ENCODE measurements at places on chromosomes 12 and 14. TPM values are rescaled to one million over a fixed set of nuclear protein-coding genes. Genes with fewer than 3 reads are reported as not detected.

The MON2 gene
- total RNA-seq = 41.6 TPM

DNA sequence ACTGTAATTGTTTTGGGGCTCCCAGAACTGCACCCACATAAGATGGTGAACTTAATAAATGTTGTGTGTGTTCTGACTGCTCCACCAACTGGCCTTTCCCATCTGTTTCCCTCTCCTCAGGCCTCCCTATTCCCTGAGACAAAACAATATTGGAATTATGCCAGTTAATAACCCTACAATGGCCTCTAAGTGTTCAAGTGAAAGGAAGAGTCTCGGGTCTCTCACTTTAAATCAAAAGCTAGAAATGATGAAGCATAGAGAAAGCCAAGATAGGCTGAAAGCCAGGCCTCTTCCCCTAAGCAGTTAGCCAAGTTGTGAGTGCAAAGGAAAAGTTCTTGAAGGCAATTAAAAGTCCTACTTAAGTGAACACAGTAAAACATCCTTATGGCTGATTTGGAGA is 13.4 kb downstream of the ACOT6 start:
- DNase-seq = no peak

DNA sequence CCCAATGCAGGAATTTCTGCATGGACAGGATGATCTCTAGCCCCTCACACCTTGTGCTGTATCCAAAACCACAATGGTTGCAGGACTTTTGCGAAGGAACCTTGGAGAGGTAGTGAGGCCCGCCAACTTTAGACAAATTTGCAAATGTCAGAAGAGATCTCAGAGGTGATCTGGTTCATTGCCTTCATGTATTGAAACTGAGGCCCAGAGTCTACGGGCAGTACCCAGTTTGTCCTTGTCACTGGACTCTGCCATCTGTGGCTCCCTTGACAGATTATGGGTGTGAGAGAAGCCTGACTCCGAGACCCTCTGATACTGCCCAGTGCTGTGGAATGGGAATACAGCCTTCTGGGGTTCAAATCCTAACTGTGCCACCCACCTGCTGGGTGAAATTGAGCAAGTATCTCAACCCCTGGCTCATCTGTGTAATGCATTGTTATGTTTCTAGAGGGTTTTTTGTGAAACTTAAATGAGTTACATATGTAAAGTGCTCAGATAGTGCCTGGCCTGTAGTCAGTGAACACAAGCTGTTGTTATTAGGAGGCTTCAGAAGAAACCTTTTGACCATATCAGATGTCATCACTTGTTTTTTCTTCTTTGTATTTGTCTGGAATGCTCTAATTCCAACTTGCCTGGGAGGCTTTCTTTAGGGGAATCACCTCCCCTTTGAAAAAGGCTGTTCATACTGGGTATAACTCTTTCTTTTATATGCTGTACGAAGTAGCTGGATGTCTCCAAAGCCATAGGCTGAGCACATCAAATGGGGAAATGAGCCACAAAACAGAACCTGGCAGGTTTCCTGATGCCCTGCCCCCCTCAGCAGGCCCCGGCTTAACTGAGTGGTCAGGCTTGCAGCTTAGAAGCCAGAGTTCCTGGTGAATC is 71.4 kb upstream of the SRSF5 start:
- DNase-seq = no peak

- no peak for DNase-seq
Measured at GRCh38 chr12:128795530-128796361, 28.0 kb downstream of the SLC15A4 start.

DNA sequence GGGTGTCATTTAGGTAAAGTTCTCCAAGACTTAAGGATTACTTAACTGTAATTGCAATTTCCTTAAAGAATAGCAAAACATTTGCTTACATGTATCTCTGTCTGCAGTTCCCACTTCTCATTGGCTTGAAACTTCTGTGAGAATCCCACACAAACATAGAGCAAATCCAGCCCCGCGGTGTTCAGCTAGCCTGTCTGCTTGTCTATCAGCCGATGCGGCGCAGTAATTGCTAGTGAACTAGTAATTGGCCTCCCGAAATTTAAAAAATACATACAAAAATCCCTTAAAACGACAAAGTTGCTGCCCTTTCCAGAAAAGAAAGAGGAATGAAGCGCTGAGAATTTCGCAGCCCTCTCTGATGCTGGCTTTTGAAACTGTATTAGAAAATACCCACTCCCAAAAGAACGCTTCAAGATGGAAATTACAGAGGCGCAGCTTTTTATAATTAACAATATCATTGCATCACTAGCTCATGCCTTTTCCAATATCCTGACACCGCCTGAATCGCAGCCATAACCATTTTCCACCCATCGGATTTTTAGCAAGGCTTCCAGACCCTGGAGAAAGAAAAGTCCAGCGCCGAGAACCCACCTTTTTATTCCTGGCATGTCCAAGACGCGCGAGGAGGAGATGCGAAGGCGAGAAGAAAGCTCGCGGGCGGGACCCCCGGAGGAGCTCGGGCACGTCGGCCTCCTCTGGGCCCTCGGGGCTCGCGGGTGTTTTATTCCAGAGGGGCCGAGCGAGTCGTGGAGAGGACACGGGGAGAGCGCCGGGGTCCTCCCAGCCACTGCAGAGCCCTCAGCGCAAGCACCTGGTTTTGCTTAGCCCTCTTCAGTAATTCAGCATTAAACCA is 646 bp downstream of the FBLN5 start:
- DNase-seq = peak; percentile 12

The GPR84 gene
- total RNA-seq = 3.8 TPM

The KDM2B gene
- total RNA-seq = 43.4 TPM

- no peak for DNase-seq
Measured at GRCh38 chr12:11743423-11744409, 94.2 kb downstream of the ETV6 start.

- no peak for DNase-seq
Measured at GRCh38 chr12:101940400-101940950, 63.1 kb downstream of the DRAM1 start.

The NTF3 gene
- not detected for total RNA-seq

GRCh38 chr14:65750906-65751305 is 338.4 kb downstream of the FUT8 start:
- DNase-seq = no peak

GRCh38 chr14:23564181-23564812 is 3.3 kb downstream of the AP1G2 start:
- DNase-seq = no peak

The VSIG10 gene
- total RNA-seq = 4.5 TPM

- DNase-seq = no peak
Measured at GRCh38 chr14:65854215-65854614, 441.7 kb downstream of the FUT8 start.

DNA sequence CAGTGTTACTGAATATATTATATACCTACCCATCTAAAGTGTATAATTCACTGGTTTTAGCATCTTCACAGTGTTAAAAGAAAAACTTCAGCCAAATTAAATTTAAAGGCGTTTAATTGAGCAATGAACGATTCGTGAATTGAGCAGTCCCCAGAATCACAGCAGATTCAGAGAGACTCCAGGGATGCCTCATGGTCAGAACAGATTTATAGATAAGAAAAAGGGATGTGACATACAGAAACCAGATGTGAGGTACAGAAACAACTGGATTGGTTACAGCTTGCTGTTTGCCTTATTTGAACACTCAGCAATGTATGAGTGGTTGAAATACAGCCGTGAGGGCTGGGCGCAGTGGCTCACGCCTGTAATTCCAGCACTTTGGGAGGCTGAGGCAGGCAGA is 84.6 kb downstream of the WNK1 start:
- DNase-seq = no peak

GRCh38 chr12:84492351-84492883 is 420.2 kb downstream of the SLC6A15 start:
- no peak for DNase-seq

DNA sequence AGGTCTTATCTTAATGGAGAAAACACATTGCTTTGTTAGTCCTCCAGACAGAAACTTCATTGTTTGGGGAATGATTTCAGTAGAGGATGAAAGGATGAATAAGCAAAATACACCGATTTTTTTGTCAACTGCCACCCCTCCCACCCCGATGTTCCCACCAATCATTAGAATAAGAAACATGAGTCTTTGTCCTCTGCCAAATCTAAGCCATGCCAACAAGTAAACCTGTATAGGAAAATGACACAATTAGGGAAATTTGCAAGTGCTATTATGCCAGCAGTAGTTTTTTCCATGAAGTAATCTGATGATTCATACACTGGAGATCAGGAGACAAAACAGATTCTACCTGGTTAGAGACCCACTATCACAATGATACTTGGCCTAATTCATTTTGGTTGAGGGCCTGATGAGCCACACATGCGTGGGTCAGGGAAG is 35.9 kb downstream of the FLRT2 start:
- DNase-seq = no peak

DNA sequence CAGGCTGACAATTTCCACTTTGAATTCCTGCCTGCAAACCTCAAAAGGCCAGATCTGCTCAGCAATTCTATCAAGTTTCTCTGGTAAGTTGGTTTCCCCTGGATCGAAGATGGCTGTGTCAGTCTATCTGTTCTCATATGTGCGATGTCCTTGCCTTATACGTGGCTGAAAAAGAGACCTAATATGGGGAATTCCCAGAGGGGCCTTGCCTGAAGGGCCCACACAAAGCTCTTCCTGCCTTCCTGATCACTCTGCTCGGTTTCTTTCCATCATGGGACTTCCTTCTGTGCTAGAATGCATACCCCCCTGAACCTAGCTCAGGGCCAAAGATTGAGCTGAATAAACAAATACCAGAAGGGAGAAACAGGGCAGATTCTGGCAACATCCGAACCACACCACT is 13.2 kb downstream of the TCL1B start:
- no peak for DNase-seq

The POU6F1 gene
- 12.0 TPM for total RNA-seq

DNA sequence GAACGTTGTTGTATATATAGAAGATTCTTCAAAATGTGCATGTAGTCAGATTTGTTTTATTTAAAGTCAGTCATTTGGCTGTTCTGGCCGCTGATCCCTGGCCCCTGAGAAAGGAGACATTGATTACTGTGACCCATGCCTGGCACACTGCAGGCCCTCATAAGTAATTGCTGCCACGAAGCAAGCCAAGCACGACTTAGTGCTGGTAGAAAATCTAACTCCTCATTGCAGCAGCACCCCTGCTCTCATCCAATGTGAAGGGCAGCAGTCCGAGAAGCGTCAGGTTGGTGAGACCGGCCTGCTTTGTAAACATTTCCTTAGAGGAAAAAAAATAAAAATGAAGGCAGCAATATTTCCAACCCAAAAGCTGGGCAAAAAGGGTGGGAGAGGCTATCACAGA is 22.8 kb upstream of the TMTC2 start:
- no peak for DNase-seq

DNA sequence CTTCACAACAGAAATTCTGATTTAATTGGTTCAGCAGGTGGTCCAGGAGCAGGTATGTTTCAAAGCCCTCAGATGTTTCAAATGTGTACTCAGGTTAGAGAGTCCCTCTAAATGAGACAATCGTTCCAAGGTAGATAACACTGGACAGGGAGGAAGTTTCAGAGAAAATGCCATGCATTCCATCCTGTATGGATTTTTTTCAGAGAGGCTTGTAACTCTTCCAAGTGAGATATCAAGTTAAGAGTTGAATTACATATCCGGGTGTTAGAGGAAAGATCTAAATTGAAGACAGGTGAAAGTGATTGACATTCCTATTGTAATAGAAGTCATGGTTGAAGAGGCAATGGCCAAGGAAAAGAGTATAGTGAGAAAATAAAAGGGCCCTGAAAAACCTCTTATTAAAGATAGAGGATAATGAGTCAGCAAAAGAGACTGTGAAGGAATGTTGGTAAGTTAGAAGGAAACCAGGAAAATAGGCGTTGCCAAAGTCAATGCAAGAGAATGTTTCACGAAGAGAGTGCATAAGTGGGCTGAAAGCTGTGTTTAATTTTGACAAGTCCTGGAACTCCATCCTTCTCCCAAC is 105.8 kb downstream of the BMP4 start:
- no peak for DNase-seq

The WNT5B gene
- 0.51 TPM for total RNA-seq

DNA sequence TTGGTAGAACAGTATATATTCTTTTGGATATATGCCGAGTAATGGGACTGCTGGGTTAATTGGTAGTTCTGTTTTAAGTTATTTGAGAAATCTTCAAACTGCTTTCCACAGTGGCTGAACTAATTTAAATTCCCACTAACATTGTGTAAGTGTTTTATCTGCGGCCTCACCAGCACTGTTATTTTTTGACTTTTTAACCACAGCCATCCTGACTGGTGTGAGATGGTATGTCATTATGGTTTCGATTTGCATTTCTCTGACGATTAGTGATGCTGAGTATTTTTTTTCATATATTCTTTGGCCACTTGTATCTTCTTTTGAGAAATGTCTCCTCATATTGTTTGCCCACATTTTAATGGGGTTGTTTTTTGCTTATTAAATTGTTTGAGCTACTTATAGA is 357.4 kb downstream of the C12orf50 start:
- no peak for DNase-seq

The LTBR gene
- total RNA-seq = 1.3 TPM

GRCh38 chr12:53982648-53983567 is 2.0 kb upstream of the HOXC10 start:
- no peak for DNase-seq

- no peak for DNase-seq
Measured at GRCh38 chr12:131437706-131438492, 273.0 kb upstream of the SFSWAP start.

DNA sequence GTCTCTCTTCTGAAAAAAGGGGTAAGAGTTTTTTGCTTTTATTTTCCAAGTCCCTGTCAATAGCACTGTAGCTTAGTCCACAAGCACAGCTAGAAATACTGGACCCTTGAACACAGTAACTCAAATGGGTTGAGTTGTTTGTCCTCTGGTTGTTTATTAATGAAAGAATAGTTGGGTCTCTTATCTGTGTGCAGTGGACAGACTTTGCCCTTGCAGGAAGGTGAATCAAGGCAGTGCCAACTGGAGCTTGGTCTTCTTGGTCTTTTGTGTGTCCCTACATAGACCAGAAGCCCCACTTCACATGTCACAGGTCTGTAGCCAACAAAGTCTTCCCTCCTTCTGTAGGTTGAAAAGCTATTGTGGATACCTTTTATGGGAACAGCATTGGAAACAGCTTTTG is 322.0 kb downstream of the AACS start:
- DNase-seq = no peak

The CISTR gene
- total RNA-seq = not detected

GRCh38 chr12:81128930-81129554 is 51.2 kb downstream of the ACSS3 start:
- DNase-seq = no peak

The SLC7A8 gene
- total RNA-seq = 1.2 TPM

The LAG3 gene
- total RNA-seq = 117 TPM

The TEX22 gene
- 3.3 TPM for total RNA-seq

DNA sequence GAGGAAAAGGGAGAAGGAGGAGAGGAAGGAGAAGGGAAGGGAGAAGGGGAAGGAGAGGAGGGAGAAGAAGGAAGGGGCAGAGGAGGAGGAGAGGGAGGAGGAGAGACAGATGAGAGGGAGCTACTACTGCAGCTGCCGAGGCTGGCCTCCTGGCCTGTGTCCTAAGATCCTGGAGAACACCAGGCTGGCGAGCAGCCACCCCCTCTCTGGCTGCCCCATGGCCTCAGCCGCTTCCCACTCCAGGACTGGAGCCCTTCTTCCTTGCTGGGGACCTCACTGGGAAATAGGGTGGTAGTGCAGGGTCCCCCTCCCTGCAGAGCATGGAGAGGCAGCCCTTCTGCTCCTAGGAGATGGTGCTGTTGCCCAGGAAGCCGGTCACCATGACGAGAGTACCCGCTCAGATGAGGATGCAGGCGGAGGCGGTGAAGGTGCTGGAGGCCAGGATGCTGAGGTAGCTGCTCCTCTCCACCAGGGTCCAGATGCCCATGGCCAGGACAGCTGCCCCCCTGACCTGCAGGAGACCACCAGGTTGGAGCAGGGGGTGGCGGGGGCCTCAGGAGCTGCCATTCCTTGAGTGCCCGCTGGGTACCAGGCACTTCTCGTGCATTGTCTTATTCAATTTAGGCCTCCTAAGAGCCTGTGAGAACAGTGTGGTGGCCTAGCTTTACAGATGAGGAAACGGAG is 167.9 kb upstream of the PRMT8 start:
- no peak for DNase-seq
